ENCODE measurements at places on chromosomes 5 and 9.

DNA sequence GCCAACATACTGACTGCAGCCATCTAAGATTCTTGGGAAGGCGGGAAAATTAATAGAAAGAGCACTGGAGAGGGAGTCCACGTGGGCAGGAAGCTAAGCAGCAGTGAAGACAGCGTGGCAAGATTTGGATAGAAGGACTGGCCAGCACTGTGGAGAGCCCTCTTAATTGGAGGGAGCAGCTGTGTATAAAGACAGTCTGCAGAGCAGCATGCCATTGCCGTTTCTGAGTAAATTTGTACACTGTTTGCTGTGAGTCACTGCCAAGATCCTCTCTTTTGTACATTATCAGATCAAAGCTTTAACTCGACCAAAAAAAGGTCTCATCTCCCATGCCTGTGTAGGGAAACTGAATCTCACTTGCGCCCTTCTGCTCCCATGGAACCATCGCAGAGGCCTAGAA lies 45.3 kb downstream of the INSYN2B start:
- DNase-seq = no peak

DNA sequence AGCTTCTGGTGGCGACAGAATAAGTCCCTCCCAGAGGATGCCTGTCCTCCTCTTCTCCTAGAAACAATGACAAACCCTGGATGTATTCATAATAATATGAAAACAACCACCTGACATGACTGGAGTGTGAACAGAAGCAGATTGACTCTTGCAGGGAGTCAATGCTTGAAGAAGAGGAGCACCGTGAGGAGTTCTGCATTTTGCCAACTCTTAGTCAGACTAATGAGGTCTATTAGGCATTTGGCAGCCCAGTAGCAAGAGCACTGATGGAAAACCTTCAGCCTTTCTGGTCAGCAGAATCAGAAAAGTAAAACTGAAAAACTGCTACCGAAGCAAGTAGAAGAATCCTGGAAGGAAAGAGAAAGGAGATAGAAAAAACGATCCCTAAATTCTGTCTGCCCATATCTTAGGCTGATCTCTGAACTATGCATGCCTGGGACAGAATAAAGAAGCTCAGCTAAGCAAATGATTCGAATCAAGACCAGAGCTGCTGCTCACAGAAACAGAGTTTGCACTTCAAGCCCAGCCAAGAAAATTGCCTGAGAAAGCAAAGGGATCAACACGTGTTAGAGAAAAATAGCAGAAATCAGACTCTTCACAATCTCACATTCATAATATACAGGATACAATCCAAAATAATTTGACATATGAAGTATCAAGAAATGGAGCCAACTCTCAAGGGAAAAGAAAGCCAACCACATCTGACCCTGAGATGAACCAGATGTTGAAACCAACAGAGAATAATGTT lies 69.5 kb upstream of the OSMR start:
- DNase-seq = peak; percentile 36

GRCh38 chr9:134073500-134073899 lies 5.7 kb upstream of the BRD3 start:
- no peak for DNase-seq

- DNase-seq = no peak
These were observed 62.0 kb downstream of the VAV2 start for GRCh38 chr9:133930046-133930681.

All from right hindlimb (tissue), 1 donor.